ENCODE measurements at places on chromosomes 6 and 20.
A peak's percentile ranks its signal among the peaks of the same experiment; 100 is the strongest.

DNA sequence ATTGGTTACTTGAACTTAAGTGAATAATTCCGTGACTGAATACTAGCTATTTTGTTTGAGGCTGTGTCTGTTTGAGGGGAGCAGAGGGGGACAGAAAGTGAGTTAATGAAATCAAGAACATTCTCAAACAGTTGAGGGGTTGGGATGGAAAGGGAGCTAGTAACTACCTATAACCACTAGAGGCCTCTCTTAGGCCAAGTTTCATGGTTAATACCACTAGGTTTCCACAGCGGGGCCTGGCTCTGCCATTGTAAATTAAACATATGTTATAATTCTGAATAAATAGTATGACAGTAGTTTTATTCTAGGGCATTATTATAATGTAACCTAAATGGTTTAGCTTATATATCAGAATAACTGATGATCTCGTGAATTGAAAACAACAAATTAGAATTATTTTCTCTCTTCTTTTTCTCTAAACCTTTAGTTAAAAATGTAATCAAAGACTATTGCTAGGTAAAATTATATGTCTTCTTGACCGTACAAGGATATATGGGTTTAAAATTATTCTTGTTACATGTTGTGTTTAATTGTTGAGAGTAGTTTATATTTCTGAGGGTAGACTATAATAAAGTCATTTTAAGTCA is 108.1 kb downstream of the BCKDHB start:
- peak; percentile 55 for DNase-seq

DNA sequence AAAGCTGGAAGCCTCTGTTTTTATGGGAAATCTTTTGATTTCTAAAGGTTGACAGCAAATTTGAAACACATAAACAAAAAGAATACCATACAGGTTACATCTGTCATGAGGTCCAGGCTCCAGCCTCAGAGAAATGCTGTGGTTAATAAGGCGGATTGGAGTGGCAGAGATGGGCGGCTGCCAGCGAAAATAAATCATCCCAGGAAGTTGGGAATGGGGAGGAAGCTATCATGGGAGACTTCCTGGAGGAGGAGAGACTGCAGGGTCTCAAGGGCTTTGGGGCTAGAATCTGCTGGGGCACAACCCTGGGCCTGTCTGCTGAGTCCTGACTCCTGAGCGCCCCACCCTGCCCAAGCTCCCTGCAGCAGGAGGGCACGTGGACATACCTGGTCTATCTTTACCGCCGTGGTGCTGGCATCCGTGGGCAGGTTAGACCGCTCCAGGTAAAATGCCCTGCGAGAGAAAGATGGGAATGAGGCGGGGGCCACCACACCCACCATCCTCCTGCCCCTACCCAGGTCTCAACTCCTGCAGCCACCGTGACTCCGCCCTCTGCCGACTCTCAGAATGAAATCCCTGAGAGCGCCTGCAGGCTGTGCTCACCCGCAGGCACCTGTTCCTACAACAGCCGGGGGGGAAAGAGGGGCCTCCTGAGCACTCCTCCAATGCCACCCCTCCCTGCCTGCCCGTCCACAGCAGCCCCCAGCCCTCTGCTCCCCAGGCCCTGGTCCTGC is 197.3 kb downstream of the PREX1 start:
- DNase-seq: no peak

DNA sequence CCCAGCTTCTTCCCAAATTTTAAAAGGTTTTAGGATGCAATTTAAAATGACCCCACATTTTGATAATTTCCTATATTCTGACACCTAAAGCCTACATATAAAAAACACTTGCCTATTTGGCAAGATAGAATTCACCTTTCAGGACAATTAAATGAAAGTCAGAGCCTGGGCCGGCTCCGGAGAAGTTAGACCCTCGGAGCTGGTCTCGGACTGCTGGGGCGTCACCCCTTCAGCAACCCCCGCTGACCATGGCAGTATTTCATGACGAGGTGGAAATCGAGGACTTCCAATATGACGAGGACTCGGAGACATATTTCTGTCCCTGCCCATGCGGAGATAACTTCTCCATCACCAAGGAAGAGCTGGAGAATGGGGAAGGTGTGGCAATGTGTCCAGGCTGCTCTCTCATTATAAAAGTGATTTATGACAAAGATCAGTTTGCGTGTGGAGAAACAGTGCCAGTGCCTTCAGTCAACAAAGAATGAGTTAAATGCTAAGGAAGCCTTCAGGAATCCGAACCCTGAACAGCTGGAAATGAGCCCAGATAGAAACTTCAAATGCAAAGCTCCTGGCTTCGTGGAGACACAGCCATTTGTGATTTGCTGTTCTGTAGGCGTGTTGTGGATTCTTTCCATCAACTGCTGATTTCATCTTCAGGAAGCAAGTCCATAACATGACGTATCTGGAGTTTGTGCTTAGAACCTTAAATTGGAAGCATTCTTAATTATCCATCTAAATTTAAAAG is 16.0 kb downstream of the TCFL5 start:
- DNase-seq: no peak

GRCh38 chr6:41586252-41587007 is 40.2 kb downstream of the FOXP4 start:
- no peak for DNase-seq

DNA sequence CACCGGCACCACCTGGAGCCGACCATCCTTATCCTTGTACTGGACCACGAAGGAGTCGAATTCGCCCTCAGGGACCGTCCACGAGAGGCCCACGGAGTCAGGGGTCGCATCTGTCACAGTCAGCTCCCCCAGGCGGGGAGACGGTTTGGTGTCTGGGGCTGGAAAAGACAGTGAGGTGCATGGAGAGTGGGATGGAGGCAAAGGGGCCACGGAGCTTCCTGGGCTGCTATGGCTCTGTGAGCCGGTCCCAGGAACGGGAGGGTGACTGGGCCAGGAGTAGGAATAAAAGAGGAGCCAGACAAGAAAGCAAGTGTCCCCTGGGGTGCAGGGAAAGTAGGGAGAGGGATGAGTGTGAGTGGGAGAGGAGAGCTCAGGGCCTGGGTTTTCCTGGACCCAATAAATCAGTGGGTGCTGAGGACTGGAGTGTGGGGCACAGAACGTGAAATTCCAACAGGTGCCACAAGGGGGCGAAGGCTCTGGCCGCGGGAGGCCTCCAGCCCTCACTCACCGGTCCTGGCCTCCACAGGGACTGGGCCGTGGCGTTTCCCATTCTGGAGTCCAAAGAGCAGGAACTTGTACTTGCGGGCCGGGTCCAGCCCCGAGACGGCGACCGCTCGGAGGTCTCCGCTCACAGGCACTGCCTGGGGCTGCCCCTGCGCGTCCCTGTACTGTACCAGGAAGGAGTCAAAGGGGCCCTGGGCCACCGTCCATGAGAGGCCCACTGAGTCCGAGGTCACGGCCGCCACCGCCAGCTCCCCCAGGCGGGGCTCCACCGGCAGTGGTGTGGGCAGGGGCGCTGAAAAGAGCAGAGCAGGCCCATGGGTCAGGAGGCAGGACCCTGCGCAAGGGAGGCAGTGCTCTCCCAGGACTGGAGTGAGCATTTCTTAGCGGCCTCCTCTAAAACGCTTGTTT is 9.9 kb downstream of the CYP21A2 start:
- no peak for DNase-seq

All from glomerular endothelial cell (primary cell).